ENCODE measurements at places on chromosomes 2 and 18.
A peak's percentile ranks its signal among the peaks of the same experiment; 100 is the strongest.

GRCh38 chr18:55102958-55103456 lies 143.7 kb upstream of the CCDC68 start:
- no peak for DNase-seq

DNA sequence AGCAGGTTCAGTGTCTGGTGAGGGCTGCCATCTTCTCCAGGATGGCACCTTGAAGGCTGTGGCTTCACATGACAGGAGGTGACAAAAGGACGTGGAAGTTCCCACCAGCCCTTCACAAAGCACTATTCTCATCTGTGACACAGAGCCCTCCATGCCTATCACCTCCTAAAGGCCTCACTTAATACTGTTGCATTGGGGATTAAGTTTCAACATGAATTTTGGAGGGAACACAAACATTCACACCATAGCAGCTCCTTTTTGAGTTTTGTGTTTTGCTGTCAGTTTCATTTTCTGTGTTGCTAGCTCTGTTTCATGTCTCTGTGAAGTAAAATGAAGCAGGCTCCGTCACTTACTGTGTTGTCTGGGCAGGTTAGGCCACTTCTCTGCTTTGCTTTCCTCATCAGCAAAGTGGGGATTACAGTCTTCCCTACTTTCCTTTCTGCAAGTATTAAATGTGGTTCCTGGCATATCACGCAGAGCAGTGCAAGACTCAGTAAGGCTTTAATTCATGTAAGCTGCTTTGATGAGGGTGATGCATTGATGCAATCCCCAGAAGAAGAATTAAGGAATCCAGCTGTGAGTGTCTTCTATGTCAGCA lies 31.6 kb downstream of the LIMS1 start:
- DNase-seq: no peak

DNA sequence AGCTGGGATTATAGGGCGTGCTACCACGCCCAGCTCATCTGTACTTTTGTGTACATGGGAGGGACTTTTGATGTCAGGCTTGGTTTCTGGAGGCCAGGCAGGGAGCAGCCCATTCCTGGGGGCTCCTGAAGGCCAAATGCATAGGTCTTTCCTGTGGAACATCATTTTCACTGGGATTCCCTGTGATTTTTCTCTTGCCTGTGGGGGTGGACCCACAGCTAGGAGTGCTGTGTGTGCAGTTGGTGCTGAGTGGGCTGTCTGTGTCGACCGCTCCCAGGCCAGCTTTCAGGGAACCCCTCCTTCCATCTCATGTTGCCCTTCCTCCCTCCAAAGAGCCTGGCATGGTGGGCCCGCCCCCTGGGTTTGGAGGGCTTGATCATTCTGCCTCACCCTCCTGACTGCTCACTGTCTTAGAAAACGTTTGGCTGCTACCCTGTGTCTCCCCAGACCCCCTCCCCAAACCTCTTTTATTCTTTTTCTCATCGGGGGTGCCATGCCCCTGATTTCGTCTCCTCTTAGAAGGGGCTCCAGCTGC lies 10.5 kb downstream of the EFHD1 start:
- DNase-seq: no peak

- DNase-seq: no peak
These were observed 17.2 kb upstream of the MAL start for GRCh38 chr2:95008306-95008705.

DNA sequence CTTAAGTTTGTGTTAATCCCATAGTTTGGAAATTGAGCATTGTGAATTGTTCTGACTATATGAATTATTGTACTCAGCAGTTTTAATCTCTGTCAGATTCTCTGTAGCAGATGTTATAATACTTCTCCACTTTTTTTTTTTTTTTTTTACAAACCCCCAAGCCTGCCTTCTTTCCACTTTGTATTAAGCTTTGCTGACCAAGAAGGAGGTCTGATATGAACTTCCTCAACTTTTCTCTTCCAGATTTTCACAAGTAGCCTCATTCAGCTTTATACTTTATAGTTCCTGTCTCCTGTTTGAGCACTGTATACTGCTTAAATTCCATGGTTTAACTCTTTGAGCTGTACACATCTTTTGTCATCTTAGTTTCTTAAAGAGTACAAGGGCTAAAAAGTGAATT lies 105.0 kb downstream of the HAUS1 start:
- DNase-seq: no peak

DNA sequence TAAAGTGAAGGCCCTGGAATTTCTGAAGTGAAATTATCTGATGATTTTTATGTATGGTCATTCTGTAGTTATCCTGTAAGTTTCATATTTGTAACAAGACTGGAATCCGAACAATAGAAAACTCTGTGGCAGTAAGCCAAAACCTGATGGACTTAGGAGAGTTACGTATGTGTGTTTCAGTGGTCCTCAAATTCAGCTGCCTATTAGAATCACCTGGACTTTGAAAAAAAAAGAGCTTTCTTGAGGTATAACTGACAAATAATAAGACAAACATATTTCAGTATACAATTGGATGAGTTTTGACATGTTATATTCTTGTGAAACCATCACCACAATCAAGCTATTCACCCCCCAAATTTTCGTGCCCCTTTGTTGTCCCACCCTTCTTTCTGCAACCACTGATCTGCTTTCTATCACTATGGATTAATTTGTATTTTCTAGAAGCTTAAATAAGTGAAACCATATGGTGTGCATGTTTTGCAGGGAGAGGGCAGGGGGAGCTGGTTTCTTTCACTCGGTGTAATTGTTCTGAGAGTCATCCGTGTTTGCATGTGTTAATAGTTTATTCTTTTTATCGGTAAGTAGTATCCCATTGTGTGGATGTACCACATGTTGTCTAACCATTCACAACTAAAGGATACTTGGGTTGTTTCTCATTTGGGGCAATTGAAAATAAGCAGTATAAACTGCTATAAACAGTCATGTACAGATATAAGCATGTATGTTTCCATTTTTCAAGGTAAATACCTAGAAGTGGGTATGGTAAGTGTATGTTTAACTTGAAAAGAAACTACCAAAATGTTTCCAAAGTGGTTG lies 50.2 kb upstream of the EML4 start:
- no peak for DNase-seq

DNA sequence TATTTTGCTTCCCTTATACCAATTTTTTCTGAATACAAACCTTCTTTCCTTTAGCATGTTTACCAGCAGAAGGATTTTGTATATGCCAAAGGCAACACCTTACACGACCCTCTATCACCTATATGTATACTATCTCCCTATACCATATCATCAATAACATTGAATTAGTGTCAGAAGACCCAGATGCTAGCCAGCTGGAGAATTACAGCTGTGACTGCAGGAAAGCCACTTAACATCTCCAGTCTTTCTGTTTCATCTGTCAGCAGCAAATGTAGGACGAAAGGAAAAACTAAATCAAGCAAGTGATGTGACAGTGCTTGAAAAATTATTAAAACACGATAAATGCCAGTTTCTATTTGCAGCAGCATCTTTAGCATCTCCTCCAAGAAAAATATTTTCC lies 193.7 kb downstream of the STK39 start:
- no peak for DNase-seq

- peak; percentile 44 for DNase-seq
These were observed 184.1 kb downstream of the HDAC4 start for GRCh38 chr2:239216614-239217273.

GRCh38 chr2:218832520-218832919 lies 917 bp upstream of the PRKAG3 start:
- no peak for DNase-seq

- DNase-seq: no peak
These were observed 431.2 kb downstream of the LPIN1 start for GRCh38 chr2:12177455-12178288.

DNA sequence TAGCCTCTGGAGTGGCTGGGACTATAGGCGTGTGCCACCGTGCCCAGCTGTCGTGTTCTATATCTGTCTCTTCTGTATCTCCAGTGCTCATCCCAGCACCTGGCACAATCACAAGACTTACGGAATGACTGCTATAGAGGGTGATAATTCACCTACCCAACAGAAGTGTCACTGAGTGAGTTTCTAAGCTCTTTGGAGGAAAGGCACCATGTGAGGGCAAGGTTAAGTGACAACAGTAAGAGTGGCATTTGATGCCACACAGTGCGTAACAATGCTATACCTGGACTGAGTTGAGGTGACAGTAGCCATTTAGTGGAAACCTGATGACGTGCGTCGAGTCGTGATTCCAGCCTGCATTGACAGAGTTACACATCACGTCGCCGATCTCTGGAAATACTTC lies 89.0 kb downstream of the KCTD1 start:
- DNase-seq: no peak

- no peak for DNase-seq
These were observed 8.4 kb downstream of the SLC66A3 start for GRCh38 chr2:11163439-11164317.

- DNase-seq: no peak
These were observed 17.5 kb downstream of the CAPN13 start for GRCh38 chr2:30789670-30790210.

DNA sequence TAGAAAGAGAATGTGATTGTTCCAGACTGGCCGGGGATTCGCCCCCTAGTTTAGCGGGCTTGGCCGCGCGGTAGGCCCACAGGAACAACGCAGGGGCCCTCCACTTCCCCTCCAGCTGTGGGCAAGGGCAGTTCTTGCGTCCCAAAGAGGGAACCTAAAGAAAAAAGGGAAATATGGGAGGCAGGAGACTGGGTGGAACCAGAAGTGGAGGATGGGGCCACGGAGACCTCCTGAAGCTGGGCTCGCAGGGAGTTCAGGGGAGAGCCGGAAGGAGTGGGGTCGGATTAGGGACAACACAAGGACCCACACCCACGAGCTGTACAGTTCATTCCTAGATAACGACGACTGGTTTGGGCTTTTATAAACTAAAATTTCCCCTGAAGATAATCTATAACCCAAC lies 18.2 kb downstream of the GNLY start:
- DNase-seq: no peak

DNA sequence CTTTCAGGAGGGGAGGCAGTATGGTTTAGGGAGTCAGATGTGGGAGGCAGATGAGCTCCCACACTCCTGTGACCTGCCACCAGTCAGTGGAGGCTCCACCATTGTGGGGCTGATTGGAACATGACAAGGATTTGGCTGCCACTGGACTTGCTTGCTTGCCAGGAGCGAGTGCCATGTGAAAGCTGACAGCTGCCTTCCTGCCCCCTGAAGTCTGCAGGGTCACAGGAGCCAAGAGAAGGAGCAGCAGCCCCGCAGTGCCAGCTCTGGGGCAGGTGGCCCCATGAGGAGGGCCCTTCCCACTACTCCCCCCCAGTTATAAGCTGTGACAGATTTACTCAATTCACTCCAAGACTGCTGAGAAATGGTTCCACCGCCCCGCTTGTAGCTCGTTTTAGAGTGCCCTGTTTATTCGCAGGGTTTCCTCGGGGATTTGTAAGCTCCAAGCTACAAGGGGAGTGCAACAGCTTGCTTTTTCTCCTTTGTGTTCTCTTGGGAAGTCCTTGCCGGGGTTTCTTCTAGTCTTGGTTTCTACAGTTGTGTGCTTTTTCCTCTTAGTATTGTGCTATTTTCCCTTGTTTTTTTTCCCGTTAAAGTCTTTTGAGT lies 414.3 kb downstream of the MEIS1 start:
- DNase-seq: no peak

DNA sequence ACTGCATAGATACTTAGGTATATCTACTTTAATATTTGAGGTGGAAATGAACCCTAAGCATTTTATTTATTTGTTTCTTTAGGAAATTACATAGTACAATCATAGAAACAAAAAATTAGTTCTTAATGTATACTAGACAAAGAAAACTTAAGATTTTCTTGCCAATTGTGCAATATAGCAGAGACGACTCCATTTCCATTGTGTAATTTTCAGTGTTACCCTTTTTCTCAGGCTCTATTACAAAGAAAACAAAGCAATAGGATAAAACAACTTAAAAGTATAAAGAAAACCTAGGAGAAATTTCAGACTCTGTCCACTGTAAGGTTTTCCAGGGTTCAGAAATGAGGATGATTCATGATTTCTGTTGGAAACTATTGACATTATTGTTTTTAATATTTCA lies 89.0 kb upstream of the SERTAD2 start:
- DNase-seq: no peak

- no peak for DNase-seq
These were observed 102.2 kb upstream of the RND3 start for GRCh38 chr2:150589681-150590080.

DNA sequence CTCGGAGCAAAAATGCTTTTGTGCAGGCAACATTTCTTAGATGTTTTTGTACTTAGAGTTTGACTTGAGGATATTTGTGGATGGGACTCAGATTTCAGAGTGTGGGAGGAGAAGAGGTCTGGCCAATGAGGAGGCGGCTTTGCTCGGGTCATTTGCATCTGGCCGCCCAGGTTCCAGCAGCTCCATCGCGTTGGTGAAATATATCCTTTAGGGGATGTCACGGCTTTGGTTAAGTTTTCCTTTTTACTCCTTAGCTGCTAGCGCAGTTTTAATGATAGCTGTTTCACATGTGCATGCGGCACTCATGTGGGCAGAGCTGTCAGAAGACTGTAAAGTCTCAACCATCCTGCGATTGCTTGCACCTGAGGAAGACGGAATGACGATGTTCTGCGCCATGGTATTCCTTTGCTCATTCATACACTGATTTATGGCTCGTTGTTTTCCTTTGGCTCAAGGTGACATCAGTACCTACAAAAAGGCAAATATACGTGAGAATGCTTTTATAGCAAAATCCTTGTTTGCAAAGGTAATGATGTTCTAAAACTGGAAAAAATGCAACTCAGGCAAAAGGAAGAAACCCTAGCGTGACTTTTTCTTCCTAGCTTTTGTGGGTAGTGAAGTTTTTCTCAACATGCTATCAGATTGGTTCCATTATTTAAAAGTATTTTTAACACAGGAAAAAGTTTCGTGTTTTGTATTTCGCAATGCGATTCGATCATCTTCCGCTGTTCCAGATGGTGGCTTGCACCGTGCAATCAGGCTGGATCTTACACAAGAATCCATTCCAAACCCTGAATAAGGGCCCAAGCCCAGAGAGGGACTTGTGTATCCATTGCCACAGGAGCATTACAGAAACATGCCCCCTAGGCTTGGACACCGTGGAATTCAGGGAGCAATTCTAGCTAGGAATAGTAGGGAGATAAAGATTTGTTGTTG lies 70.5 kb upstream of the ZNF516 start:
- no peak for DNase-seq

DNA sequence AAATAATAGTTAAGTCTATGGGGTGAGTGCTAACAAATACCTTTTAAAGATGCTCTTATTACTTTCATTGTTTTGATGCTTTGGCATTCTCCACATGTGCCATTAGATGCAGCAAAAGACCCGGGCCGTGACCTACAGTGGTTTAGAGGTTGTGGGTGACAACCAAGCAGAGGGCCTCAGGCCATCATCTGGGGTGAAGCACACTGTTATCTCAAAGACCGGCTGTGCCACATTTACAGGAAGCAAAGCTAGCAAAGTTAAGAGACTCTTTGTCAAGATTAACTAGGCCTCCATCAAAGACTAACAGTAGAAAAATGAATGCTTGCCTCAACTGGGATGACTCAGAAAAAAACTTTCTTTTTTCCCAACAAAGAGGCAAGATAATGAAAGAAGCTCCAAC lies 695.3 kb downstream of the SATB2 start:
- no peak for DNase-seq

DNA sequence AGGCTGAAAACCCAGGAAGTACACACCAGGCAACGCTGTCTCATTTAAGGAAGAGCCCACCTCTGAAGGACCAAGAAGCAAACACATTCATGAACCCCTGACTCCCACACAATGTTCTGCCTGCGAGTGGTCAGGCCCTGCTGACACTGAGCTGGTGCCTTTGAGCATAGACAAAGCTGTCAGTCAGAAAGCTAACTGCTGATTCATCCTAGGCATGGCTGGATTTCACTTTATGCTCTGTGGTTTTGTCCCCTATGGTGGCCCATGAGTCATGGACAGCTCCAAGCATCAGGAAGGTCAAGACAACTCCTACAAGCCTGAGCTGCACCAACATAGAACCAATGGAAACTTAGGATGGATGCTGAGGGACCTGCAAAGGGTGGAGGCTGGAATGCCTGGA lies 78.9 kb downstream of the UXS1 start:
- DNase-seq: no peak

Measured in stimulated activated CD4-positive, alpha-beta T cell treated with anti-CD3 and anti-CD28 coated beads, Interleukin-4, amount 100 ng/mL, for 24 hours (primary cell).